Activated naive CD4-positive, alpha-beta T cell (primary cell): ENCODE measurements at places on chromosomes 2 and 18.
A peak's percentile ranks its signal among the peaks of the same experiment; 100 is the strongest.

DNA sequence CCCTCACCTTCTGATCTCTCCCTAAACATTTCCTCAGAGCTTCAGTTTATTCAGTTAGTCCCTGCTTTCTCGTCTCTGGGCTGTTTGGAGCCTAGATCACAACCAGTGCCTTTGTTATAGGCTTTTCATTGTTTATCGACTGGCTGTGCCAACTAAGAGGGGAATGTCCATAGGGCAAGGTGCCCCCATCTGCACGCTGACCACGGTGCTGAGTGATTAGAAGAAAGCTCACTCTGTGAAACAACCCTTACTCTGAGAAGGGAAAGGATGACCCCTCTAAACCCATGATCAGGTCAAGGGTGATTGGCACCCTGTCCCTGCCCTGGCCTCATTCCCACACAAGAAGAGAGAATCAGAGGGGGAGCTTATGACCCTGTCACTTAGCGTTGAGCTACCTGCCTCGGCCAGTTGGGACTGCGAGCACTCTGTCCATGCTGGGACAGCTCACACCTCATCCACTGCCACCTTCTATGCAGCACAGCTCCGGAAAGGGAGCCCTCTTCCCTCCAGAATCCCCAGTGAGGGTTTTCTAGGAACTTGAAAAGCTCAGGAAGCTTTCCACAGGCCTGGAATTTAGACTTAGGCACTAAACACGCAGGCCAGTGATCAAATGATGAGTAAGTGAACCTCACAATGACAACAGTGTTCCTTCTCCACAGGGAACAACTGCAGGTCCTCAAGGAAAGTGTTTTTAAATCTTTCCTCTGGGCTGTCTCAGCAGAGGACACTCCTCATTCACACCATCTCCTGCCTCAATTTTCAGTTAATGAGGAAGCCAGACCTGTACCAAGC, 2.3 kb upstream of the ACTG2 start:
- no peak for DNase-seq

DNA sequence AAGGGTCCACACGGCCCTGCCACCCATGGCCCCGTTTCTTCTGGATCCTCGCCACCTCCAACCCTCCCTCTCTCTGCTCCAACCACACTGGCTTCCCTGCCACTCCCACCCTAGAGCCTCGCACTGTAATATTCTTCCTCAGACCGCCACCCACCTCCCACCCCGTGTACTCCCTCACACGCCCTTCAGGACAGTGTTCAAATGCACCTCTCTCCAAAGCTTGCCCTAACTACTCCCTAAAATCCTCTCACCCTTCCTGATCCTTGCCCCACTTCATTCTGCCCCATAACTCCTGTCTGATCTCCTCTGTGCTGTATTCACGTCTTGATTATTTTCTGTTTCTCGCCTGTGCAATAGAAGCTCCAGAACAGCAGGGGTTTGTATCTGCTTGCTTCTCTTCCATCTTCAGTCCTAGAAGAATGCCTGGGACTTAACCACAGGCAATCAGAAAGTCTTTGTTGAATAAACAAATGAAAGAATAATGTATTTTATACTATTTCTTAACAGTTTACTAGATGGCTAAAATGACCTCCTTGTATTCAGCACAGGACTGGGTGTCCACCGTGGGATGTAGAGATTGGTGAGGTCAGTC, 25.5 kb downstream of the EPB41L3 start:
- DNase-seq = no peak

- DNase-seq = no peak
Observed at GRCh38 chr2:188046437-188046836, 245.2 kb upstream of the GULP1 start.

DNA sequence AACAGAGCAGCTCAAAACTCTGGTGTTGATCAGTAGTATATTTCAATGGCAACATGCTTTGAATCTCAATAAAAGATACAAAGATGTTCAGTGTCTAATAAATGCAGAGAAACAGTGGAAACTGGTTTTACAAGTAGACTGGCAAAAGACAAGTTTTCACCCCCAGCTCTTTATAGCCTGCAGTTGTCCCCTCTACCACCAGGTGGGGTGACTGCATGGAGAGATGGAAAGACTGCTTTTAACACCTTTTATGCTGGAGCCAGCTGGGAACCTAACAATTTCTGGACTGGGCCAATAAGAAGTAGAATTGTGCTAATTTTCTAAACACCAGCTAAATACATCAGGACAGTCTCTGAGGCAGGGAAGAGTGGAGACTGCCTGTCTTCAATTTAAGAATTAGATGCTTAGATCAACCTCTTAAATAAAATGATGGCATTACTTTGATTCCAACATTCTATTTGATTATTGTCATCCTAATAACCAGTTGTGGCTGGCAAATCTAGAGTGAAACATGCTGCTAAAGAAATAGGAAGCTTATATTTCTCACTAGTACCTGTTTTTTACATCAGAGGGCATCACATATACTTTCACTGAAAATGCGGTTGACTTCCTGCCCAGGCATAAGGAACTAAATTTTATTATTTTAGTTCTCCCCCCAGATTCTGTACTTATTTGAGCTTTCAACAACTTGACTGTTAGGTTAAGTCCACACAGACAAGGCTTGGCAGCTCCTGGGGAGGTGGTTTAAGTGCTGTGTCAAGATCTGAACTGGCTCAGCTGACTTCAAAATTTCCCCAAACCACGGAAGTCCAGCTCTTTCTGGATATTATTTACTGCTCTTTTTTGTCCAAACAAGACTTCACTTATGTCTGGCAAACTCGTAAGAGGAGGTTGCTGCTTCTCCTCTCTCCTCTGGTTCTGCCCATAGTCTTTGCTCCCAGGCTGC, 140.5 kb downstream of the TPGS2 start:
- DNase-seq = no peak

DNA sequence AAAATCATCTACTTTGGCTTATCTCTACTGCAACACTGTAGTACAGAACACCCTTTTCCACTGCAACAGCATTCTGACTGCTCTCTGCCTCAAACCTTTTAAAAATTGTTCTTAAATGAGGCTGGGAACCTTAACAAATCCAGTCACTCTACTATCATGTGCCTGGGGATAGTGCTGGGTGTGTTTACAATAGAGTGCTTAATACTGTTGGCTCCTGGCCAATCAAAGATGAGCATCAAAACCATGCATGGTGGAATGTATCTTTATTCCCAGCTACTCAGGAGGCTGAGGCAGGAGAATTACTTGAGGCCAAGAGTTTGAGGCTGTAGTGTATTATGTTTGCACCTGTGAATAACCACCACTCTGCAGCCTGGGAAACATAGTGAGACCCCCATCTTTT, 7.4 kb downstream of the ANKAR start:
- DNase-seq = no peak

GRCh38 chr18:45557779-45558178, 57.5 kb upstream of the SLC14A2 start:
- DNase-seq = no peak

GRCh38 chr2:23689131-23689700, 237.7 kb downstream of the ATAD2B start:
- DNase-seq = no peak

GRCh38 chr2:43111788-43112554, 114.4 kb downstream of the ZFP36L2 start:
- no peak for DNase-seq

DNA sequence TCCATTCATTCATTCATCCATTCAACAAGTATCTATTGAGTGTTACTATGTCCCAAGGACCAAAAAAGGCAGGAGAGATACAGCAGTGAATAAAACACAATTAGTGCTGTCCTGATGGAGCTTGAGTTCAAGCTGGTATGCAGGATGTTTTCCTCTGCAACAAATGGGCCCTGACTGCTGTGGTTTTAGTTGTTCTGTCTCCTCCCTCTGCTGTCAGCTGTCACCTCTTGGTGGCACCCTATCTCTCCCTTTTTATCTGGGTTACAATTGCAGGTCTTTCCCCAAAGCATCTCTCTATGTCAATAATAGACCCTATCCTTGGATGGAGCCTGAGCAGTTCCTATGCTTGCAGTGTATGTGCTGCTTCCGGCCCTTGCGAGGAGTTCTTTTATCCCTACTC, 304.8 kb downstream of the PDE11A start:
- DNase-seq = no peak

- no peak for DNase-seq
Observed at GRCh38 chr2:182548031-182548950, 121.5 kb upstream of the PDE1A start.

GRCh38 chr2:8253781-8254180, 428.1 kb upstream of the ID2 start:
- no peak for DNase-seq

DNA sequence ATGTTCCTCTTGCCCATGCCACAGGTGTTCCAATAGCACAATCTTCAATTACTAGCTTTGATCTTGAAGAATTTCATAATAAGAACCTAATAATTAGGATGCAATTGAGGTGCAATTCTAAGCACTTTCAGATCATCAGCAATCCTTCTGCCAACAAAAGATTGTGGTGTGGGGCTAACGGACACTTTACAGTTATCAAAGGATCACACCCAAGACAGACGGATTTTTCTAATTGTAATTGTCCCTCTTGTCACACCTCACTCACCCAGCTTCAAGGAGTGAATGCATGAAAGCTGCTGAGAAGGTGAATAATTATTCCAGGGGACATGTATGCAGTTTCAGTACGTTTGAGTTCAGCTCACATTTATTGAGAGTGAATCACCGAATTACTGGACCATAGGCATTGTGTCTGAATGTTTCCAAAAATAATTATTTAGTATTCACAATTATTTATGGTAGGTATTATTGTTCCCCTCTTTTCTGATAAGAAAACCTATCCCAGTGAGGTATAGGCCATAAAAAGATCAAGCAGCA, 438.5 kb upstream of the TRIB2 start:
- DNase-seq = no peak

DNA sequence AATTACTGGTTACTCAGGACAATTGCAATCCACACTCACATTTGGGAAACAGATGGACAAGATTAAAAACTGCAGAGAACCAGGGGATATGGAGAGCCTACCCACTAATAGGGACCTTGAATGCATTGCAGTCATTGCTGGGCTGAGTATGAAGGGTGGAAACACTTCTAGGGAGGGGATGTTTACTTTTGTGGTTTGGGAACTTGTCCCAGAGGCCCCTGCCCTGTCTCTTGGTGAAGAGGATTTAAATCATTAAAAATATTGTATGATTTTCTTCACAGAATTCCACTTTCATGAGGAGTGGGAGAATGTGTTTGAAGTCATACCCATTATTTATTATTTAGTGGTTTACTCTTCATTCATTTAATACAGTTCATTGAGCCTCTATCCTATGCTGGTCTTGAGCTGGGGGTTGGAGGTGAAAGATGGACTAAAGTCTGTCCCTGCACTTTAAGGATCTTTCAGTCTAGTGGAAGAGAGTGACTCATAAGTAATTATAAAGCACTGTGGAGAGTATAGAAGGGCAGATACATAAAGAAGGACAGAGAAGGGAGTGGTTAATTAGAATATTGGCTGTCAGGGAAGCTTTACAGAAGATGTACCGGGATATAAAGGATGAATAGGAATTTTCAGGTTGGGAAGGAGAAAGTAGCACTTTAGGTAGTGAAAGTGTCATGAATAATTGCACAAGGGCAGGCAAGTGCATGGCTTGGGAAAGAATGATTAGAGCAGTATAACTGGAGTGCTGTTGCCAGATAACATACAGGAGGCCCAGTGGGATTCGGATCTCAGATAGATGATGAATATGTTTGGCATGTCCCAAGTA, 313.4 kb downstream of the LPIN1 start:
- no peak for DNase-seq

DNA sequence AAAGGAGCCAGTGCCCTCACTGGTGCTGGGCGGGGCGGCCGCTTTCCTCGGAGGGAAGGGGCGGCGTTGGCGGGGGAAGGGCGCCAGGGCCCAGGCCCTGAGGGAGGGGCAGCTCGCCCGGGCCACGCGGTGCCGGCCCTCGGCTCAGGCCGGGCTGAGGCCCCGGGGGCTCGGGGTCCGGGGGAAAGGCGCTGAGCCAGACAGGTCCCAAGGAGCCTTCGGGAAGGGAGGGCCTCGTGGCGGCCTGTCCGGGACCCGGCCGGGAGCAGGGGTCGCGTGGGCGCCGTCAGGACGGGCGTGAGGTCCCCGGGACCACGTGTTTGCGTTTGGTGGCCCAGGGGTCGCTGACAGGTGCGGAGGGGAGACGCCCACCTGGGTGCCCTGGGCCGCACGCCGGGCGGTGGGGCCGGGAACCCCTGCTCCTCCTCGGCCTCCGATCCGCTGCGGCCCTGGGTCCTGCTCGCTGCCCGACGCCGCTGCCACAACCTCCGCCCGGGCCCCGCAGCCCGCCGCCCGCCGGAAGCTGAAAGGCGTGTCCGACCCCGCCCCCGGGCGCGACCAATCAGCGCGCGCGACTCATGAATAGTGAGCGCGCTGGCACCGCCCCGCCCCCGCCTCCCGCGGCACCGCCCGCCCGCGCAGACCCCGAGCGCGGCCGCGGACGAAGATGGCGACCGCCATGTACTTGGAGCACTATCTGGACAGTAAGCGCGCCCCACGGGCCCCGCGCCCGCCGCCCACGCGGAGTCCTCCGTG, at the start of gene ING5:
Gene ING5 (plus strand): TSS at position 641 of the 756 bp plus-strand sequence. CDS start 27 bp downstream, at position 668.
- DNase-seq = peak; percentile 97

DNA sequence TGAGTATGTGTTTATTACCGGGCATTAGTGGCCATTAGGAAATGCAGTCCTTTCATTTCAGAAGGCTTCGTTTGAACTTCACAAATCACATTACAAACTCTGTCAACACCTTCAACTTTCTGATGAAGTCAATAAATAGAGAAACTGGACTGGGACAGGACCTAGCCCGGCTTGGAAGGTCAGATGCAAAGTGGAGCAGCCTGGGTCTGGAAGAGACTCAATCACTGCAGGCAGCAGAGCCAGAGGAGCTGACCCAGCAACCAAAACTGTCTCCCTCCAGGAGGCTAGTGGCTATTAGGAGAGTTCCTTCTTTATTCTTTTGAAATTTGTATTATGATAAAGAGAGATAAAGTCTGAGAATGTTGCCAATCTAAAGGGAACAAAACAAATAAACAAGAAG, 167.2 kb upstream of the SPOPL start:
- DNase-seq = no peak

DNA sequence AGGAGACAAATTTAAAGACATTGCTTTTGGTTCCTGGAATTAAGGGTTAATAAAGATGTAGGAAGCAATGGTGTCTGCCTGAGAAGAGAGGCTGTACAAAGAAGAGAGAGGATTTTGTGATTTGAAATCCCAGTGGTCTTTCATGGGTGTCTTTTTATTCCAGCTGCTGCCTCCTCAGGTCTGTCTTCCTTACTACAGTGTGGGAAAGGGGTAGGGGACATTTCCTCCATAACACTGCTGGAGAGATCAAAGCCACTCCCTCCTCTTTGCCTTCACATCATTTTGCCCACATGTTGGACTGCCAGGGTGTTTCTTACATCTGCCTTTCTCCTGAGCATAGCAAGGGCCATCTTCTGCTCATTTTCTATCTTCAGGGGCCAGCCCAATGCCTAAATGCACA, 348.5 kb downstream of the EN1 start:
- no peak for DNase-seq

DNA sequence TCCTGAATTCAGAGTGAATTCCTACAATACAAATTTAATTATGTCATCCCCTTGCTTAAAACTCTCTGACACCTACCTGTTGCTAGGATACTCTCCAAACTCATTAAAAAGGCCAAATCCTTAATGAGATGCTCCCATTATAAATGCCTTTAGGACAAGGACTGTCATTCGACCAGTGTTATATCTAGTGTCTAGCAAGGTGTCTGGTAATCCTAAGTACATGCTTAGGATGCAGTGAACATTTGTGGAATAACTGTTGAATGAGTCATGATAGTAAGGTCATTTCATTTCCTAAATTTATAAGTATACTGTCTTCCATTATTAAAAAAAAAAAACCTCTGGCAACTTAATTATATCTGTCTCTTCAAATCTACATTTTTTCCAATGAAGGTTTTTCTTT, 588.9 kb upstream of the NRXN1 start:
- no peak for DNase-seq

- DNase-seq = no peak
Observed at GRCh38 chr18:22690556-22690955, 242.6 kb upstream of the RBBP8 start.

GRCh38 chr18:80088823-80089222, 20.2 kb upstream of the ADNP2 start:
- no peak for DNase-seq
